ENCODE measurements at places on chromosomes 16 and 17.

- DNase-seq = peak; percentile 33
Observed at GRCh38 chr16:20938426-20938825, 37.9 kb downstream of the LYRM1 start.

DNA sequence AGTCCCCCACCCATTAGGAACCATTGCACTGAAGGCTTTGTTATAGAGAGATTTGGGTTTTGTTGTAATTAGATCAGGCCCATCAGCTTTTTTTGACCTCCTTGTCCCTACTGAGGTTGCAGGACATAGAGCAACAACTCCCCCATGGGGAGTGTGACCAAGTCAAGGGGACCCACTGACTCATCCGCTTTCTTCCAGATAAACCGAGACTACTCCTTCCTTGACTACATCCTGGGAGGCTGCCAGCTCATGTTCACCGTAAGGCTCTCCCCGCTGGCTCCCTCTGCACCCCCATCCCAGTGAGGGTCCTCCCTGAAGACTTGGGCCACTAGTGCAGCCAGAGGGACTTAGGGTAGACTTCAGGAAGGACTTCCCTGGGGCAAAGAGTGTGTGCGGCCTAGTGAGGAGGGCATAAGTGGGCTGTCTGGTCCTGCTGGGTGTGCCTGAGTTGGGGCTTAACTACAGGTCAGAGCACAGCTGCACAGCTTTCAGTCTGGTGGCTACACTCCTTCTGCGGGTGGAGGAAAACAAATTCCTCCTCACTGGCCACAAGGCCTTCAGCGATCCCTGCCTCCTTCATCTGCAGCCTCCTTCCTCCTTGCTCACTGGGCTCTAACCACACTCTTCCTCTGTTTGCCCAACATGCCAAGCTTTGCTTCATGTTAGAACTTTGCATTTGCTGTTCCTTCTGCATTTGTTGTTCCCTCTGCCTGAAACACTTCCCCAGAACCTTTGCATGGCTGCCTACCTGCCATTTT, 31.0 kb downstream of the CPNE2 start:
- no peak for DNase-seq

DNA sequence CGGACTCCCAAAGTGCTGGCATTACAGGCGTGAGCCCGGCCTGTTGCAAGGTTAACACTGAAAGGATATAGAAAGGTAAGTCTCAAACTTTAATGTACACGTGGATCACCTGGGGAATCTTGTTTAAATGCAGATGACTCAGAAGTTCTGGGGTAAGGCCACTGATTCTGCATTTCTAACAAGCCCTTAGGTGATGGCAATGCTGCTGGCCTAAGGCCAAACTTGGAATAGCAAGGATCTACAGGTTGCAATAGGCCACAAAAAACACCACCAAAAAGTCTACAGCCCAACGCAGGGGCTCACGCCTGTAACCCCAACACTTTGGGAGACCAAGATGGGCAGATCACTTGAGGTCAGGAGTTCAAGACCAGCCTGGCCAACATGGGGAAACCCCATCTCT, 4.2 kb downstream of the CMTM4 start:
- no peak for DNase-seq

GRCh38 chr16:88872650-88873331, 6.3 kb upstream of the PABPN1L start:
- no peak for DNase-seq

DNA sequence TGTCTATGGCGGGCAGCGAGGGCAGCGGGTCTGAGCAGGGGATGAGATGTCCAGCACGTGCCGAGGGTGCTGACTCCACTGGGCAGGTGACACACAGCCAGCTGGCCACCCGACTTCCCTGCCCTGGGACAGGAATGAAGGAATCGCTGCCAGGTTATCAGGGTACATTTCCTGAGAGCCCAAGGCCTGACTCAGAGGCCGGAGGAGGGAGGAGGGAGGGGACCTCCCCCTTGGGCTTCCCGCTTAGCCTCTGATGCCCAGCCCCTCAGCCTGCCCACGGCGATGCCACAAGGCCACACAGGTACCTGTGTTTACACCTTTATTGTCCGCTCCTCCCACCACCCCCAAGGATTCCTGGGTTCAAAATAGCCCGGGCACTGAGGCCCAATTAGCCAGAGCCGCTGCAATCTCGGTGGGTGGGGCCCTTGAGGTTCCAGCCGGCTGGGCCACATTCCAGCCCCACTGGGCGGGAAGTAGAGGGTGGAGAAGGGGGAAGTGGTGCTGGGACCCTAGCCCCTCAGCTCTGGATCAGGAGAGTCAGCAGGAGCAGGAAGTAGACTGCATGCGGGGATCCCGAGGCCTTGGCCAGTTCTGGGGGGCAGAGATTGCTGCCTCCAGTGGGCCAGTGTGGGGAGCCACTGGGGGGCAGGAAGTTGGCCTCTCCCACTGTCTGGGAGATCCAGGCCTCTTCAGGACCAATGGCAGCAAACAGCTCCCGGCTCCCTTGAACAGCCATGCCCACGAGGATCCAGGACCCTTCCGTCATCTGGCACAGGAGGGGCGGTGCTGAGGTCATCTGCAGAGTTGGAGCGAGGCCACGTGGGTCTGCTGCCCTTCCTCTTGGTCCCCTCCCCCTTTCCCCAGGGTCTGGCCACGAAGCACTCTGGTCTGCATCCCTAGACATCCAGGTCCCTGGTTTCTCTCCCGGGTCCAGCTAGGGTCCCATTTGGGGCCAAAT, 3.4 kb upstream of the PRSS8 start:
- DNase-seq = no peak

DNA sequence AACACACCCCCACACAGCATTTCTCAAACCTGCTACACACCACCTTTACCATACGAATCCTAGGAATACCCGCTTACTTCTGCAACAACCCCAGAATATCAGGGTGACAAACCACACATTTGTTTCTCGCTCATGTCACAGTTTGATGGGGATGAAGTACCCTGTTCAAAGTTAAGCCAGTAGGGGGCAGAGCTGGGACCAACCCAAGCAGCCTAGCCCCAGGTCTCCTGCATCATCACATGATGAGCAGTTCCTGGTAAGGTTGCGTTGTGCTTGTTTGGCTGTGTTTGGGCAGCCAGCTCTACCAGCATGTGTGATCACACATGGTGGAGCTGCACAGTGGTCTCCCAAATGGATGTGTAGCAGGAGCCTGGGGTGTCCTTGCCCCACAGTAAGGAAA, 103.6 kb upstream of the C16orf82 start:
- peak; percentile 22 for DNase-seq

DNA sequence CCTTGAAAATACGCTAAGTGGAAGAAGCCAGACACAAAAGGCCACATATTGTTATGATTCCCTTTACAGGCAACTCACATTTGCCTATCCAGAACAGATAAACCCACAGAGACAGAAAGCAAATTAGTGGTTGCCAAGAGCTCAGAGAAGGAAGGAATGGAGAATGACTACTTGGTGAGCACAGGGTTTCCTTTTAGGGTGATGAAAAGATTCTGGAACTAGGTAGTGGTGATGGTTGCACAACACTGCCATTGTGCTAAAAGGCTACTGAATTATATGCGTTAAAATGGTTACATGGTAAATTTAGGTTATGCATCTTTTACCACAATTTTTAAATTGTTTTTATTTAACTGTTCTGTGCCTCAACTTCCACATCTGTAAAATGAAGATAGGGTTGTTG, 4.4 kb downstream of the COPRS start:
- no peak for DNase-seq

GRCh38 chr16:3548859-3549258, 28.3 kb downstream of the NLRC3 start:
- no peak for DNase-seq

Measured in GM03348 (cell line).